Mesothelial cell of epicardium (in vitro differentiated cells): ENCODE measurements at places on chromosomes 11 and 22. TPM values are rescaled to one million over a fixed set of nuclear protein-coding genes. Genes with fewer than 3 reads are reported as not detected.

Gene BAIAP2L2
- total RNA-seq = 1.6 to 1.9 TPM (median 1.7 TPM) in 3 replicates

Gene PANX1
- total RNA-seq = 40.1 to 42.9 TPM (median 41.2 TPM) in 3 replicates

DNA sequence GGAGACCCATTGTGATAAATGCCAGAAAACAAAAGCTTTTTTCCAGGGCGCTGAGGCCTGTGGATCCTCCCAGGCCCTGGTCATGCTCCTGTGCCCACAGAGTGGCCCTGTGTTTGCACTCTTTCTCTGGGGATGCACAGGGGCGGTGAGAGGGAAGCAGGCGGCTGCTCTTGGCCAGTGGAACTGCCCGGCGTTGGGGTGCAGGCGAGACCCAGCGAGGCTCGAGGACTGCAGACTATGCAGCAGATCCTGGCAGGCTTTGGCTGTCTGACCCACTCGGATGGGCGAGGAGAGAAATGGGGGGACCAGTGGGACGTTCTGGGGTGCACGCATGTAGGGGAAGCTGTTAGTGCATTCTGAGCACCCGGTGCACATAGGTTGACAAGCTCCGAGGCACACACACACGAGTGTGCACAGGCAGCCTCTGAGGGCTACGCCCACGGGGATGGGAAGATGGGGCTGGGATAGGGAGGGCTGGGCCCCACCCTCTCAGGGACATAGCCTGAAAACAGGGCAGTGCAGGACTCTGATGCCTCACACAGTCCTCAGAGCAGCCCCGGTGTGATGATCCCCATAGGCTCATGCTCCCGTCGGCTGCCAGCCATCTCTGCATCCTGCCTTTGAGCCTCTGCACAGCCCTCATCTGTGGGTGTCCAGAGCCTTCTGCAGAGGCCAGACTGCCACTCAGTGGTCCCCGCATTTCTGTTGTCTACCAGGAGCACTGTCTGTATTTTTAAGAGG, 1233.5 kb downstream of the BRD1 start:
- no peaks in the 10 kb centered on the region for H3K36me3 ChIP-seq
- H3K4me1 ChIP-seq = no peaks in the 10 kb centered on the region
- H3K27ac ChIP-seq = no peak overlapping the region
- no peak overlapping the region for H3K4me3 ChIP-seq

- peaks cover 29% of the 10 kb centered on the region for H3K36me3 ChIP-seq
- no peak overlapping the region for H3K27ac ChIP-seq
- H3K27me3 ChIP-seq = peaks cover 3% of the 10 kb centered on the region
These were observed 174.7 kb upstream of the MTNR1B start for GRCh38 chr11:92794783-92795182.
